ENCODE measurements at places on chromosomes 4 and X.

DNA sequence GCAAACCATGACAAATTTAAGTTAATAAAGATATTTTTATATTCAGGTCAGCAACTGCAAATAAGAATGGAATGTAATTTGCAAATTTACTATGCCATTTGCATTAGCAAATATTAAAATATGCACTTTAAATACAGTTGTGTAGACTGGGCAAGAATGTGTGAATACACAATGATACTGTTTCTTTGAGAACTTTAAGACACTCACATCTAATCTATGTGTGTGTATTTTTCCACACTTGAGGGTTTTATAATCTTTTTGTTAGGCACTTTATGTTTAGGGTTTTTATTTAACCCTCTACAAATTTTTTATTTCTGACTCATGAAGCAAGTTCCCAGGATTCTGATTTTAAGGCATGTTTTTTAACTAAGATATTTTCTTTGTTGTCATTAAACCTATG, 23.9 kb upstream of the NDNF start:
- no peak overlapping the region for H3K27ac ChIP-seq
- H3K27me3 ChIP-seq: no peaks in the 10 kb centered on the region

GRCh38 chr4:81538716-81539427, 67.2 kb upstream of the RASGEF1B start:
- DNase-seq: no peak
- H3K4me3 ChIP-seq: no peak overlapping the region
- H3K27me3 ChIP-seq: no peaks in the 10 kb centered on the region
- no peak overlapping the region for H3K27ac ChIP-seq

DNA sequence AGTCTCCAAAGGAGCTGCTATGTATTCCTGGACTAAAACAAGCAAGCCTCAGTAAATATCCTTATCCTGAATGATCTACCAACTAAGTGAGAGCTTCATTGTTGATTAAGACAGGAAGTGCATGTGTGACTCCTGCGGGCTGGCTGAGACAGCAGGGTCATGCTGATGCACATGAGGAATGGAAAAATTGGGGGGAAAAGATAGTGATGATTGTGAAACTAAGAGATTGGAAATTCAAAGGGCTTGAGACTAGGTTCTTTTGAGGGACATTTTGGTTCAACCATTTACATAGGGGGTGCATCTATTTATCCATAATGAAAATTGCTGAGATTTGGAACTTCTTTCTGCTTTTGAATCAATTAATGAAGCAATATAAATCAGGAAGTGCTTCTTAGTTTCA, 61.1 kb upstream of the C1QTNF7 start:
- peak overlapping the region; percentile 5 for H3K27ac ChIP-seq
- no peaks in the 10 kb centered on the region for H3K36me3 ChIP-seq
- H3K4me1 ChIP-seq: peaks cover 26% of the 10 kb centered on the region
- H3K4me3 ChIP-seq: no peak overlapping the region
- H3K27me3 ChIP-seq: peaks cover 3% of the 10 kb centered on the region

- no peaks in the 10 kb centered on the region for H3K36me3 ChIP-seq
- H3K27me3 ChIP-seq: no peaks in the 10 kb centered on the region
- peak overlapping the region; percentile 78 for H3K27ac ChIP-seq
- DNase-seq: peak; percentile 15
- peaks cover 35% of the 10 kb centered on the region for H3K4me1 ChIP-seq
Measured at GRCh38 chrX:76428243-76429130, 977 bp downstream of the MAGEE1 start.

GRCh38 chr4:77600521-77601451, 4.8 kb upstream of the CXCL13 start:
- H3K4me1 ChIP-seq: peaks cover 40% of the 10 kb centered on the region
- no peak for DNase-seq
- no peak overlapping the region for H3K4me3 ChIP-seq
- H3K27me3 ChIP-seq: peaks cover 14% of the 10 kb centered on the region

DNA sequence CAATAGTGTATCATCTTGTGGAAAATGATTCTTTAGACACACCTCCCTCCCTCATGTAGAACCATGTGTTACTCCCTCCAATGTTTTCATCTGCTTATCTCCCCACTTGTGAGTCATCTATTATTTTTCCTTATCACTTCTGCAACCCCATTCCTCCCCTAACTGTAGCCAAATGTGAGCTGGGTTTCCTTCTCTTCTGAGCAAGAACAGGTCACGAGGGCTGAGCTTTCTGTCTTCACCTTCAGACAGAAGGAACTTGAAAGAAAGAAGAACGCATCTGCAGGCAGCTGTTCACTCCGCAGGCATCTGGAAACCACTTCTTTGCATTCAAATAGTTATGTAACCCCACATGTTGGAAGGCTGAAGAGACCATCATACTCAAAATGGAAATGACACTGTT, 1.8 kb downstream of the PPP1R2C start:
- peaks cover 8% of the 10 kb centered on the region for H3K4me1 ChIP-seq
- no peak for DNase-seq
- H3K4me3 ChIP-seq: no peak overlapping the region
- H3K27me3 ChIP-seq: no peaks in the 10 kb centered on the region
- H3K27ac ChIP-seq: no peak overlapping the region

DNA sequence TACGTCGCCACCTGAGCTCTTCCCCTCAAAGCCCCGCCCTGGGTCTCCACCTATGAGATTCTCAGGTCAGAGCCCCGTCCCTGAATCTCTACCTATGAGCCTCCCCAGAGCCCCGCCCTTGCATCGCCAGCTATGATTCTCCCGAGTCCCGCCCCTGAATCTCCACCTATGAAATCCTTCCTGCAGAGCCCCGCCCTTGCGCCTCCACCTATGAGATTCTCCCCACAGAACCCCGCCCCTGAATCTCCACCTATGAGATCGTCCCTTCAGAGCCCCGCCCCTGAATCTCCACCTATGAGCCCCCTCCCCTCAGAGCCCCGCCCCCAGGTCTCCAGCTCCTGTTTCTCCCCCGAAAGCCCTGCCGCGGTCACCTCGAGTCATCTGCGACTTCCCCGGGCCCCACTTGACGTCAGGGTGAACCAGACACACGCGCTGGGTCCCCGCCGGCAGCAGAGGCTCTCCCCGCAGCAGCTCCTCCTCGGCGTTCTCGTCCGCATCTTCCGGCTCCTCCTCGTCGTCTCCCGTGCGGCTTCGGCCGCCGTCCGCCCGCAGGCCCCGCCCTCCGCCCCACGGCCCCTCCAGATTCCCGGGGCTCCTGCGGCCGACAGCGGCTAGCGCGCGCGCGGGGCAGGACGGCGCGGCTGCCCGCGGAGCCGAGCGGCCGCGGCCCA, 393 bp downstream of the GTPBP6 start:
- peaks cover 4% of the 10 kb centered on the region for H3K27me3 ChIP-seq
- peak overlapping the region; percentile 87 for H3K4me3 ChIP-seq
- peak overlapping the region; percentile 97 for H3K27ac ChIP-seq
- DNase-seq: peak; percentile 97
- peaks cover 15% of the 10 kb centered on the region for H3K36me3 ChIP-seq

GRCh38 chrX:131216828-131217227, 72.3 kb downstream of the IGSF1 start:
- H3K4me3 ChIP-seq: no peak overlapping the region
- no peaks in the 10 kb centered on the region for H3K27me3 ChIP-seq
- H3K36me3 ChIP-seq: no peaks in the 10 kb centered on the region
- no peak overlapping the region for H3K27ac ChIP-seq
- no peak for DNase-seq
- no peaks in the 10 kb centered on the region for H3K4me1 ChIP-seq

DNA sequence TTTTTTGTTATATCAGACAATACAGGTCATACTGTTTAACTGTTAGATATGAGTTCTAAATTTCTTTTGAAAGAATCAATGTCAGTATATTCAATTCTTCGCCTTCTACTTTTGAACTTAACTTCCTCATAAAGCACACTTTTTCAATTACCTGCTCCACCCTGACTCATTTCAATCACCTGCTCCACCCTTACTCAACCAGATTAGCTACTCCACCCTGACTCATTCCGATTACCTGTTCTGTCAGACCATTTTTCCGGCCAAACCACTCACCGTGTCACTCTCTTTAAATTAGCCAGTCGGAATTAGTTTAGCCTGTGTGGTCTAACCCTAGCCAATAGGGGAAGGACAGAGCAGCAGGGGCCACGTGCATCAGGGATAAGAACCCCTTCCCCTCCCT, 751.8 kb upstream of the POU3F4 start:
- H3K4me1 ChIP-seq: no peaks in the 10 kb centered on the region
- H3K4me3 ChIP-seq: no peak overlapping the region
- H3K27ac ChIP-seq: no peak overlapping the region
- no peaks in the 10 kb centered on the region for H3K36me3 ChIP-seq
- no peak for DNase-seq
- no peaks in the 10 kb centered on the region for H3K27me3 ChIP-seq

DNA sequence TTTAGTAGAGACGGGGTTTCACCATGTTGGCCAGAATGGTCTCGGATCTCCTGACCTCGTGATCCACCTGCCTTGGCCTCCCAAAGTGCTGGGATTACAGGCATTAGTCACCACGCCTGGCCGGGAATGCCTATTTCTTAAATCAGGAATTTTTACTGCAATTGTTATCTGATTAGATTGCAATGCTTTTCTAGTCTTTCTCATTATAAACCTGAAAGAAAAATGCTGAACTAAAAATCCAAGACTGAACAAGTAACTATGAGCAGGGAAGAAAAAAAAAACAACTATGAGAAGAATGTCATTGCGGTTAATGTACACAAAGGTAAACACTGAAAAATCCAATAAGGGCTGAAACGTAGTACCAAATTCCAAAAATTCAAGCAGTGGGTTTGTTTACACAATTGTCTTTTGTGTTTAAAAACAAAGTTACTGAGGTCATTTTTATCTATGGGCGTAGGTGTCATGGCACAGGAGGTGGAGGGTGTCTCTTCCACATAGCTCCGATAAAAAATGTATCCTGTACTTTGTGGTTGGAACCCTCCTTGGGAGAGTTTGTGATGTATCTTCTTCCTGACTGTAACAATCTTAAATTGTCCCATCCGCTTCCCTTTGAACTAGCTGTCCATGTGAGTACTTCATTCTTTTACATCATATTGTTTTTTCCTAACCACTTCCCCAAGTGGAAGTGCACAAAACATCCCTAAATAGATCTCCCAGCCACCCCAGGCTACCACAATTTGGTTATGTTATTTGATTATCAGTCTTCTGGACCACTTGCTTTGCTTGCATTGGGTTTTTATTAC, 11.1 kb upstream of the TMEM156 start:
- H3K36me3 ChIP-seq: no peaks in the 10 kb centered on the region
- H3K4me1 ChIP-seq: peaks cover 47% of the 10 kb centered on the region
- no peaks in the 10 kb centered on the region for H3K27me3 ChIP-seq

- H3K4me3 ChIP-seq: no peak overlapping the region
- H3K36me3 ChIP-seq: no peaks in the 10 kb centered on the region
- H3K4me1 ChIP-seq: peaks cover 5% of the 10 kb centered on the region
- no peaks in the 10 kb centered on the region for H3K27me3 ChIP-seq
- no peak for DNase-seq
Measured at GRCh38 chrX:153569475-153569874, 29.5 kb downstream of the CCNQ start.

- peaks cover 23% of the 10 kb centered on the region for H3K4me1 ChIP-seq
- H3K27ac ChIP-seq: no peak overlapping the region
- peaks cover 2% of the 10 kb centered on the region for H3K36me3 ChIP-seq
Measured at GRCh38 chrX:118368398-118368797, 22.5 kb downstream of the WDR44 start.

DNA sequence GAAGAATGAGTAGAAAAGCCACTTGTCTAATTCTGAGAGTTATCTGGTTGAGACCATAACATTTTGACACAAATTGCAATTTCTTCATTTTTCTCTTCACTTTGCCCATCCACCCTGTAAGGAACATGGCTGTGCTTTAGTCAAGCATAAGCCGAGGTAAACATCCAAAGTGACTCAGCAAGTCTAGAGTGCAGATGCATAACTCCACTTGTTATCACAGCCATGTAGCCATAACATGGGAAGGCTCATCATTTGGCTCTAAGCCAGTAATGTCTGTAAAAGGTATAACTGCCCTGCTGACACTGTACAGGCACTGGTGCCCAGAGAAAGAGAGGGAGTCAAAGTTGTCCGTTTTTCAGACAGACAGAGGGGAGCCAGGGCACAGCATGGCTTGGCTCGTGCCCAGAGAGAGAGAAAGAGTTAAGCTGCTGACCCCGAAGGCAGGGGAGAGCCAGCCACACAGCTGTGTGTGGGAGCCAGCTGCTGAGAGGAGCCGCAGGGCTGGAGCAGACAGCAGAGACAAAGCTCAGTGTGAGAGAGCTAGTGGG, 76.9 kb upstream of the EXOC1L start:
- no peaks in the 10 kb centered on the region for H3K36me3 ChIP-seq
- peaks cover 25% of the 10 kb centered on the region for H3K27me3 ChIP-seq
- DNase-seq: no peak
- no peak overlapping the region for H3K4me3 ChIP-seq

DNA sequence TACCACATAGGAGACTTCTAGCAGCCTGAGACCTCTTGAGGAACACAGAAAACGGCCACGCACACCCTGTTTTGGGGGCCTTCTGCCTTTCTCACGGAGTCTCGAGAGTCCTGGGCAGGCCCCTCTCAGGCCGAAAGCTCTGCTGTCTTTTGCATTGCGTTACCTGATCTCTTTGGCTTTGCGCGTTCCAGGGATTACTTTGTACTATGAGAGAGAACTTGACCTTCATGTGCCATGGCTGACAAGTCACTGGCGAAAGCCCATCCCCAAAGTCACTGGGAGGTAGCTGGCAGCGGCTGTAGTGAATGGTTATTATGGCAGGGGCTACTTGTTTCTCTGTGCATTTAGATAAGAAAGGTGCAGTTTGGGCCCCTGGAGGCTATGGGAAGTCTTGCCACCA, 8.0 kb upstream of the NAT8L start:
- no peaks in the 10 kb centered on the region for H3K4me1 ChIP-seq
- H3K4me3 ChIP-seq: no peak overlapping the region
- H3K36me3 ChIP-seq: no peaks in the 10 kb centered on the region

- DNase-seq: no peak
- H3K36me3 ChIP-seq: peaks cover 1% of the 10 kb centered on the region
- no peak overlapping the region for H3K27ac ChIP-seq
- peaks cover 28% of the 10 kb centered on the region for H3K4me1 ChIP-seq
- no peaks in the 10 kb centered on the region for H3K27me3 ChIP-seq
Measured at GRCh38 chr4:138243369-138243768, 1.2 kb upstream of the SLC7A11 start.

Data from activated naive CD8-positive, alpha-beta T cell treated with anti-CD3 and anti-CD28 coated beads, Interleukin-2, amount 50 U/mL, for 24 hours (primary cell).